AG04450 (cell line): ENCODE measurements at places on chromosomes 2 and 18.

DNA sequence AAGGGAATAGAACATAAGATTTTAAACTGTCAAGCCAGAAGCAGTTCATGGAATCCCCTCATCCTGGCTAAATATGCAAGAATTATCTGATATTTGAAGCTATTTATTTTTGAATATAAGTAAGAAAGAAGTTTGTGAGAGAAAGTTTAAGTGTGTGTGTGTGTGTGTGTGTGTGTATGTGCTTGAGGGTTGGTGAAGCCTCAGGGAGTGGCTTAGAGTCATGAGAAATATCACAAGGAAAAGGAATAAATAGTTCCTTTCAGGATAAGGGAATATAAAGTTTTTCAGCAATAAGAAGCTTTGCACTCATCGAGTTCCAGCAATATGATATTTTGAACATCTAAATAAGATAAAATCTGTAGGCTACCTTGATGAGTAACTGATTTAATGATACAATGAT is 359.6 kb downstream of the MEIS1 start:
- no peak for DNase-seq

GRCh38 chr2:99153921-99154604 is 679 bp downstream of the TSGA10 start:
- DNase-seq, result no peak

DNA sequence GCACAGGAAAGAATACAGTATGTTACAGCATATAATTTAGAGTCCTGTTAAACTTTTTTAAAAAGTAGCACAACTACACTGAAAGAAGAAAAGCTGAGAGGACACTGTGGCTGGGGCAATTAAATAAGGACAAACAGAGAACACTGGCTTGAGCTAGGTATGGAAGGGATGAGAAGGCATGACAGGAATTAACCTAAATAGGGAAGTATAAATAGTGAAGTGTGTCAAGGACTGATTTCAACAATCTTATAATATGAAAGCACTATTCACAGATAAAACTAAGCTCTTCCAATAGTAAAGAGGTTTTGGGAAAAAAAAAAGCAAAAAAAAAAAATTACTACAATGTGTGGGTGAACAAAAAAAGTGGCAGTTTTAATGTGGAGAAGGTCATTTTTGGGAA is 45.5 kb downstream of the PPP3R1 start:
- no peak for DNase-seq

GRCh38 chr2:200677721-200678532 is 92.1 kb downstream of the AOX1 start:
- DNase-seq, result peak; percentile 6

DNA sequence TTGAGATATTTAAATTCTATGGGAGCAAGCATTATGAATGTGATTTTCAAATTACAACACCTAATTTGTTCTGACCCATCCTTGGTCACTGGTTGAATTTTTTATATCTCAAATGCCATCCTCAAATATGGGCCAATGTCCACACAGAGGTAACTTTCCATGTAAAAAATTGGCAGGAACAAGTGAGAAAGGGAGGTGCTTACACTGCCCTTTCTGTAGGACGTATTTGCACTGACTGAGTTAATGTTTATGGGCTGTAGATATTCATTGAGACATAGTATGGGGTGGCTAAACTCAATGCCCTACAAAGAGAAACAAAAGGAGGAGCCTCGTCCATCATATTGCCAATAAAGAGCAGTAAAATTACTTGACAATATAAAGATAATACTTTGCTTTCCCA is 259.3 kb downstream of the NRXN1 start:
- no peak for DNase-seq

DNA sequence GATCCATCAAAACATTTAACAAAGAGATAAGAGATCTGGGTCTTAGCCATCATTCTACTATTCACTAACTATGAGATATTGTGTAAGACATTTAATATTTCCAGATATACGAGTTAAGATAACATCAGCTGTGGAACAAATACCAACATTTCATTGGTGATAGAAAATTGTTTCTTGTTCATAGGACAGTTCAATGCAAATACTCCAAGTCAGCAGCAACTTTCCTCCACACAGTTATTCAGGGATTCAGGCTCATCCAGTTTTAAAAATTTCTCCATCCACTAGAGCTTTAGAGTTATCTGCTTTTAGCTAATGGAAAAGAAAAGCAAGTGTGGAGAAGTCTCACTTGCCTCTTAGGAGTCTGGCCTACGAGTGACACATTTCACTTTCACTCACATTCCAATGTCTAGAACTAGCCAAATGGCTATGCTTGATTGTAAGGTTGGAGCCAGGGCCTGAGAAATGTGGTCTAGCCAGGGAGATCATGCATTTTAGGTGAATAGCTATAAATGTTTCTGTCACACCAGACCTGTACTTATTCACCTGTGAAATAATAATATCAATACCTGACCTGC is 119.3 kb upstream of the MAPRE2 start:
- no peak for DNase-seq

DNA sequence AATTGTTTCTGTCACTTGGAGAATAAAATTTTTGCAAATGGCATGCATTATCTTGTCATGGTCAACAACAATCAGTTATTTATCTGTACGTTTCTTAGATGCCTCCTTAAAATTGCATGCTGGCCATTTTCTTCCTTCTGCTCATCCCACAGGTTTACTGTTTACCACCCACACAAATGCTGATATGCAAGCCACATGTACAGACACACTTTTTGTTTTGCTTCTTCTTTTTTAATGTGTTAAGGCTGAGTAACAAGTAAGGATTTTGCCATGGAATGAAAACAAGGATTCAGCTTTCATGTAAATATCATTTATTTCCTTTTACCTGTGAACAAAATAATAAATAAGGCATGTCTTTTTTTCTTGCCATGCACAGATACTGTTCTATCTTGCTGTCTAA is 1077.1 kb upstream of the ZEB2 start:
- DNase-seq, result no peak

DNA sequence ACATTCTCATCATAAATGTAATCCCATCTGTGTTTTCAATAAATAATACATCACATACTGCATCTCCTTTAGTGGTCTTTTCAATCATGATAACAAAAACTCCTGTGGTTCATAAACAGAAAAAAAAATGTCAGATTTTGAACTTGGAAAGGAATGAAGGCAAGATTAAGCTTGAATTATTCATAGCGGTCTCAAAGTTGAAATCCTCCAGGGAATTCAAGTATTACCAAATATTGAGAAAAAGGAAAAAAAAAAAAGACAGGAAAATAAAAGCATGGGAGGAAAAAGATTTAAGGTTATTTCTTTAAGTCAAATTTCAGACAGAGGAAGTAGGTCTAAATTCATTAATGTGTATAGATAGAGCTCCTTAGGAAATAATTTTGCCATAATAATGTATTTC is 92.1 kb downstream of the COLEC12 start:
- DNase-seq, result no peak

DNA sequence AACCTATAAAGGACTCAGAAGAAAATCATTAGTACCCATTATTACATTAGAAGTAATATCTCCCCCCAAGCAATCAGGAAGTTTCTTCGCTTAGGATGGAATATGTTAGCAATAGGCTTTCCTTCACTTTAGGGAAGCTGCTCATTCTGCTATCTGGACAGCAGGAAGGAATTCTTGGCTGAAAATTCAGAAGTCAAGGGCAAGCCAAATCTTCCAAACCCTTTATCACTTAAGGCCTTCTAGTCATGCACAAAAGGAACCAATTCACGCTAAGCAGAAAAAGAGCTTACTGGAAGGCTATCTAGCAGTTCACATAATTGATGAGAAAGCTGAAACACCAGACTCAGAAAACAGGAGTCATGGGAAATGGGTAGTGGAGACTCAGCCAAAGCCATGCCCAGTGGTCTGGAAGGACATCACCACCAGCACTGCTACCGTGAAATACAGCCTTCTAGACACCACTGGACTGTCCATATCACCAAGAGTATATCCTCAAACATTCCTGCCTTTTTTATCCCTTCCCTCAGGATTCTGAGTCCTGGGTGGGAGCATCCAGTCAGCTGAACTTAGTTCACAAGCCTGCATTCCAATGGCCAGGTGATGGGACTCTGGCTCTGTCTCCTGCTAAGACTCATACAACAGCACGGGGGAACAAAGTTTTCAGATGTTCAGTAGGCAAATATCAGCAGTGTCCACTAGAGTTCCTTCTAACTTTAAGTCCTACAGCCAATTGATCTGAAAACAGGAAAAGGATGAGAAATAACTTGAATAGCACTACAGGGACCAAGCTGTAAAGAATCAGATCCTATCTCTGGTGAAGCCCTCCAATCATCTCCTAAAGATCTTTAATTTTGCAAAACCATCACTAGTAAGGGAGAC is 14.8 kb upstream of the ADAM17 start:
- no peak for DNase-seq

DNA sequence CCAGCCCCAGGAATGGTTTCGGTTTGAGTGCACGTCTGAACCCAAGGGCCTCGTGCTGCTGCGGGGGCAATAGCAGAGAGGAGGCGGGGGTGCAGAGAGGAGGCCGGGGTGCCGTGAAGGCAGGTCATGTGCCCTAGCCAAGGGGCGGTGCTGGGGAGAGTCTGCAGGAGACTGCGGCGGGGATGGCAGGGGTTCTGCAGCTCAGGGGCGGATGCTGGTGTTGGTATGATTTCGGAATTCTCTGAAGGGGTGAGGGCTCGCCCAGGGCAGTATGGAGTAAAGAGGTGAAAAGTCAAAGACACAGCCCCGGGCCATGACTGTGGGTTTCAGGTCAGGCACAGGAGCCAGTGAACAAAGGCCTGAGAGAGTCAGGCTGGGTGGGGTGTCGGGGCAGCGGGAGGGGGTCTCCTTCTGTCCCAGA is 186.5 kb upstream of the HDAC4 start:
- no peak for DNase-seq

- DNase-seq, result no peak
Measured at GRCh38 chr2:179487010-179487731, 222.5 kb upstream of the SESTD1 start.

DNA sequence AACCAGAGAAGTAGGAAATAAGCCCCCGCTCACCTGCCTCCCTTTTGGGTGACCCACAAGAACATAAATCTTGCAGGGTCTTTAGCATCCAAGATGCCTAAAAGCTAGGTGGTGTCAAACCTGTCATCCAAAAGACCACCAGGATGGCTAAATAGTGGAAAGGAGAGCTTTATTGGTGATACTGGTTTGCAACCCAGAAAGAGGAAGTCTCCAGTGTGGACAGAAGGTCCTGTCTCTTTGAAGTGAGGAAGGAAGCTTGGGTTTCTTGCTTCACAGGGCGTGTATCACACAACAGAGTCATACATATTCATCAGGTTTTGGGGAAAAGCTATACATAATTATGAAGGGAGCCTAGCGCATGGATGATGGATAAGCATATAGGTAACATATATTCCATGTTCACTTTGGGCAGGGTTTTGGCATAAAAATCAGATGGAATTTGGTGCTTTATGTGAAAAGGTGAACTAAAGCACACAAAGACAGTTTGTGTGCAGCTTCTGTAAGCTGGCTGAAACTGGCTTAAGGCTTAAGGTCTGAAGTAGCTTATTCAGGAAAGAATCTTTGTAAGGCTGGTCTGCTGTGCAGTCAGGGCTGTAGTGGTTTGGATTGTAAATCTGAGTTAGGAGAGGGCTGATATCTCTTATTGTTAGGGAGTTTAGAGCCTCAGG is 102.2 kb upstream of the MSH2 start:
- no peak for DNase-seq

- DNase-seq, result no peak
Measured at GRCh38 chr2:235066490-235066889, 114.7 kb downstream of the SH3BP4 start.

- DNase-seq, result no peak
Measured at GRCh38 chr18:10128921-10129501, 215.2 kb downstream of the VAPA start.

DNA sequence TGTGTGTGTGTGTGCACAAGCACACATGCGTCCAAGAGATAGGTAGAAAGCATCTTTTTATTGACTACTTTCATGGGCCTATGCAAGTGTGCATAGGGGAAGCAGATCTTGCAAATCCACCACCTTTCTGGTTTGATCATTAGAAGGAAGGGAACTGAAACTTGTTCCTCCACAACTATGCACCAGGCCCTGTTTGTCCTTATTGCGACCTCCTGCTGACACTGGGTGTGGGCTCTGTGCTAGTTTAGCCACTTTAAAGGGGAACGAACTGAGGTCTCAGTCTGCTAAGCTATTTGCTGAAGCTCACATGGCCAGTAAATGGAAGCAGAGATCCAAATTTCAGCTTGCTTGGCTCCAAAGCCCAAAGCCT is 32.1 kb upstream of the INSIG2 start:
- DNase-seq, result no peak

DNA sequence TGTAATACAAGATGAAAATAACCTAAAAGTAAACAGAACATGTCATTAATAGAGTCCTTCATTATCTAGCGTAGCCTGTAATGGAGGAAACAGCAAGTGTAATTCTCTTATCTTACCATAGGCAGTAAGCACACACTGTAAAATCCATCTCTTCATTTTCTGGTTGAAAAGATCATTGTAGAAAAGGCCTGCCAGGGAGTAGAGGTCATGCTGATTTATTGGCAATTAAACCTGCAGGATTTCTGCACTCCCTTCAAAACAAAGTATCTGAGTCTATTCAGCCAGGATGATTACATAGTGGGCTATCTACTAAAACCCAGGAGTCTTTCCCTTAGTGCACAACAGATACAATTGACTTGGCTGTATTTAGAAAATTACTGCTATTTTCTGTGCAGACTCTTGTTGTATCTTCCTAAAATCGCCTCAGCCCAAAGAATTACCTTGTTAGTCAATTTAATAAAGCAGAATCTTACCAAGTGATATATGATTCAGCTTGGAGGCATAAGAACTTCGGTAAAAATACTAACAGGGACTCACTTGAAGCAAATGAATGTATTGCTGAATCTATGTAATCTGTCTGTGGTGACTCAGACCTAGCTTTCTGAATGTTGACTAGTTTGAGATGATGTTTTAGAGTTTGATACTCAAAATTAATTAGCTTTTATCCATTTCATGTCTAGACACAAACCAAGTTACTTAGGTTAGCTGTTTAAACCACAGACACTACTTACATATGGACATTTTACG is 250.4 kb upstream of the STON1 start:
- DNase-seq, result no peak

- DNase-seq, result no peak
Measured at GRCh38 chr2:188399159-188399558, 107.5 kb downstream of the GULP1 start.

- no peak for DNase-seq
Measured at GRCh38 chr2:239245872-239246721, 154.7 kb downstream of the HDAC4 start.

GRCh38 chr2:105739426-105739825 is 5.3 kb upstream of the NCK2 start:
- DNase-seq, result no peak

DNA sequence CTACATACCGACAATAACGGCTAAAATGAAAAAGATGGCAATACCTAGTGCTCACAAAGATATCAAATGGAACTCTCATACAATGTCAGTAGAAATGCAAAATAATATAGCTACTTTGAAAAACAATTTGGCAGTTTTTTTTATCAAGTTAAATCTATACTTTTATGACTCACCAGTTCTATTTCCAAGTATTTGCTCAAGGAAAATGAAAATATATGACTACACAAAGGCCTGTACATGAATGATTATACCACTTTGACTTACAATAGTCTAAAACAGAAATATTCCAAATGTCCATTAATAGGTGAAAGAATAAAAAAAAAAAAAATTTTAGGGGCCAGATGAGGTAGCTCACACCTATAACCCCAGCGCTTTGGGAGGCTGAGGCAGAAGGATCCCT is 219.8 kb downstream of the ZRANB3 start:
- no peak for DNase-seq
